ENCODE measurements at places on chromosomes 16 and 17.

DNA sequence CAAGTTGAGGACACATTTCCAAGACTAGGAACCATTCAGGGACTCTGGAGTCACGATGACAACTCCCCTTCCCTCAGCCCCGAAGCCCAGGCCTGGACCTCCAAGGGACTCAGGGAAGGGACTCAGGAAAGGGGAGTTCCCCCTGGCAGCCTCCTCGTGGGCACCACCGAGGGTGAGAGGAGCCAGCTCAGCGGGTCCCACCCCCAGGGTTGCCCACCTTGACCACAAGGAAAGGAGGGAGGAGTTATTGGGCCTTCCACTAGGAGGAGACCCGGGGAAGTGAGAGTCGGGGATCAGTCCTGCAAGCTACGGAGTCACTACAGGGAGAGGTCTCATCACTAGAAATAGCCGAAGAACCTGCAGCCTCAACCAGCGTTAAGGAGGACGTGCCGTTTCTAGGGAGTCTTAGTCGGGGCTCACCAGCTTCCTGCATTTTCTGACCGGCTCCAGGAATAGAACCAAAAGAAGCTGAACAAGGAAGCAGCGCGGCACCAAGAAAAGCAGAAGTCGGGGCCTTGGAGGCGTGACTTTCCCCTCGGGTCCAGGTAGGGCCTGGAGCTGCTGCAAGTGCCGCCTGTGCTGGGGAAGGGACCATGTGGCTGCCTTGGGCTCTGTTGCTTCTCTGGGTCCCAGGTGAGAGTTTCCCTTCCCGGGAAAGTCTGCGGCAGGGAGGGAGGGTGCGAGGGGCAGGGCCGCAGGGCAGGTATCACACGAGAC lies at the start of gene CD300A:
Gene CD300A, plus strand, starts transcription at position 524 of the 717 bp plus-strand sequence. Its CDS starts 70 bp downstream, at position 594.
- ATAC-seq, result no peak

- ATAC-seq, result no peak
These were observed 12.5 kb downstream of the CDH13 start for GRCh38 chr16:82639263-82639662.

- ATAC-seq, result peak; percentile 57
These were observed 428 bp downstream of the SGSM2 start for GRCh38 chr17:2337544-2338314.

- no peak for ATAC-seq
These were observed 27.1 kb downstream of the SLC13A5 start for GRCh38 chr17:6686026-6686425.

DNA sequence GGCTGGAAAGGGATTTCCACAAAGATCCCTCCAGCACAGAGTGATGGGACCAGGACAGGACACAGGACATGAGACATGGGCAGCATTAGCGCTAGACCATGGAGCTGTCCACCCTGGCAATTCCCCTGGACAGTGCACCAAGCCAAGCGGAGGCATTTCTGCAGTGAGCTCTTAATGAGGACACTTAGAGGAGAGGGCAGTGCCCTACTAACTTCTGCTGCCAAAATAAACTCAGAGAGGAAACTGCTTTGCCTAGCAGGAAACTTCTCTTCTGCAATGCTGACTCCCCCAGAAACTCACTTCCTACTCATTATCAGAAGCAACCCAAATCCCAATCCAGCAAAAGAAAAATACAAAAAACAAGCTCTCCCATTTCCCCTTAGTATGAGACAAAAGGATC lies 119.2 kb downstream of the HS3ST2 start:
- ATAC-seq, result no peak

DNA sequence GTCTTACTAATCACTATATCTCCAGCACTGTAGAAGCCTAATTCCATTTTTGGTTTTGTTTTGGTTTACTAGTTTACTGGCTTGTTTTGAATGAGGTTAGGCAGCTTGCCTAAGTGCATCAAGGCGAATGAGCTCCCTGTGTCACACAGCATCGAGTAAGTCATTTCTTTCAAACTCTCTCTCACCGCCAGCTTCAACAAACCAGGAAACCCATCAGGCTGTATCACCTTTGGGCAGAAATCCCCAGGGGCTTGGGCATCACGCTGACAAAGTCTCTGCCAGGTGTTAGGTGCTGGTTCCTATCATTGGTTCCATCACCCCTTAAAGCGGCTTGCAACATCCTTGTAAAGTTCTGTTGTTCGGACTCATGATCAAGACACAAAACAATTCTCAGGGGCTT lies 226.6 kb downstream of the GRIN2A start:
- no peak for ATAC-seq

DNA sequence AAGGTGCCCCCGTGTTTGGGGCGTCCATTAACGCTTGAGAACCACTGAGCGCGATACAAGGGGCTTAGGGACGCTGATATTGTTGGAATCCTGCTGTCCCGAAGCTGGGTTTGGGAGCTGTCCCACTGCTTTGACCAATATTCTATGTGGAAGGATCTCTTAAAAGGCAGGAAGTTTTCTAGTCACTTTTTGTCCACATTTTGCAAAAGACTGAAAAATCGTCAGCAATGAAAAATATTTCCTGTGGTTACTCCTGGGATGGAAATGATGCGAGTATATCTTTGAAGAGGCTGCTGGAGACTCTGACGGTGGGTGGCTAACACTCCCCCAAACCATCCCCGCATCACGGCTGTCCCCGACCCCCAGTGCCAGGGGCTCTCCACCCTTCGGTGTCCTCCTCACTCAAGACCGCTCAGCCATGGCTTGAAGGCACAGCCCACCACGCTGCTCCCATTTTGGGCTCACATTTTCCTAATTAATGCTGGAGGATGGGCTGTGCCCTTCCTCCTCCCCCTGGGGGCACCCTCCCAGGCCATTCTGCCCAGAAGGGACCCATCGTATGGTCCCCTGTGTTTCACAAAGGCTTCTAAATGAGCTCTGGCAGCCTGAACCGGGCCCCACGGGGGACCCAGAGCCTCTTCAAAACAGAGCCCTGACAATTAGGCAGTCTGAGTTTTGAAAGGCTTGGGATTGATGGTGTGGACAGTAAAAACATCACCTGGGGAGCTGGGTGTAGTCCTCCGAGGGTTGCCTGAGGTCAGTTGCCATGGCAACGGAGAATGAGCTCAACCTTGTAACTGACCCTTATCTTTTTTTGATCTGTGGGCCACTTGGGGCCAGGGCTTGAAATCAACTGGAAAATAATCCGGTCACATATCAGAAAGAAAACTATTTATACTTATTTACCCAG lies 158.6 kb downstream of the C16orf78 start:
- ATAC-seq, result no peak

GRCh38 chr17:34384822-34385605 lies 22.0 kb upstream of the CCL1 start:
- no peak for ATAC-seq

DNA sequence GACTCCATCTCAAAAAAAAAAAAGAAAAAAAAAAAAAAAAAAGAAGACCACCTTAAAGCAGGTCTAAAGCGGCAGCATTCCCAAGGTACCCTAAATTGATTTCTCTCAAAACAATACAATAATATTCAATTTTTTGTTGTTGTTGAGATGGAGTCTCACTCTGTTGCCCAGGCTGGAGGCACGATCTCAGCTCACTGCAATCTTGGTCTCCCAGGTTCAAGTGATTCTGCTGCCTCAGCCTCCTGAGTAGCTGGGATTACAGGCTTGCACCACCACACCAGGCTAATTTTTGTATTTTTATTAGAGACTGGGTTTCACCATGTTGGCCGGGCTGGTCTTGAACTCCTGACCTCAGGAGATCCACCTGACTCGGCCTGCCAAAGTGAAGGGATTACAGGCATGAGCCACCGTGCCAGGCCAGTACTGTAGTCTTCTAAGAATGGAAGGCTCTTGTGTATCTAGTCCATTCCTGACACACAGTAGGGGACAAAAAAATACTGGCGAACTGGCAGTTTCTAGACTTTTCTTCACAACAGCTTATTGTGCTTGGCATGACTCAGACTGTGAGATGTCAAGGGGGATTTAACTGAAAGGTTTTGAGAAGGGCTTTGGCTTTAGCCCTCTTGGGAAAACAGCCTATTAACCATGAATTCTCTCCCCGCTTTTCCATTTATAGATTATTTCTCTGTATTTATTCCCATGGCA lies 17.3 kb downstream of the CDR2 start:
- ATAC-seq, result no peak

GRCh38 chr17:2795441-2796163 lies 636 bp upstream of the RAP1GAP2 start:
- ATAC-seq, result no peak

- no peak for ATAC-seq
These were observed 105.7 kb upstream of the PLCG2 start for GRCh38 chr16:81673432-81673831.

GRCh38 chr17:64498308-64499203 lies 1.7 kb upstream of the POLG2 start:
- ATAC-seq, result no peak

- no peak for ATAC-seq
These were observed 2.4 kb downstream of the RAP1GAP2 start for GRCh38 chr17:2798678-2799077.

- ATAC-seq, result no peak
These were observed 20.9 kb downstream of the RNF213 start for GRCh38 chr17:80281516-80281915.

DNA sequence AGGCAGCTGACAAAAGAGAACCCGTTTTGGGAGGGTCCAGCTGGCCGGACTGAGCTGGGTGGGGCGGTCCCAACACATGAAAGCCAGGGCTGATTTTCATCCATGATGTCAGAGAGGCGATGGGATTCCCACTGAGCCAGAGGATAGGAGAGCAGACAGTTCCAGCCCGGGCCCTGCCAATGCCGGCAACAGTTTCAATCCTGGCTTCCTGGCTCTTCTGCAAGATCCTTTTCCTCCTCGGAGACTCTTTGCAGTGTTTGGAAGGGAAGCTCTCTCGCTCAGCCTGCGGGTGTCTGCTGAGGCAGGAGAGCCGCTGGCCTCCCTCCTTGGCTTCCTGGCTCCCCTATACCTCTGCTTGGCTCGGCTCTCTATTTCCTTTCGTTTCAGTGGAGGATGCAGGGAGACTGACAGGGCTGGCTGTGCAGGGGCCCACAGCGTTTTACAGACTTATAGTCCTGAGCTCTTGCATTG lies 145.5 kb upstream of the SOX9 start:
- ATAC-seq, result peak; percentile 53

DNA sequence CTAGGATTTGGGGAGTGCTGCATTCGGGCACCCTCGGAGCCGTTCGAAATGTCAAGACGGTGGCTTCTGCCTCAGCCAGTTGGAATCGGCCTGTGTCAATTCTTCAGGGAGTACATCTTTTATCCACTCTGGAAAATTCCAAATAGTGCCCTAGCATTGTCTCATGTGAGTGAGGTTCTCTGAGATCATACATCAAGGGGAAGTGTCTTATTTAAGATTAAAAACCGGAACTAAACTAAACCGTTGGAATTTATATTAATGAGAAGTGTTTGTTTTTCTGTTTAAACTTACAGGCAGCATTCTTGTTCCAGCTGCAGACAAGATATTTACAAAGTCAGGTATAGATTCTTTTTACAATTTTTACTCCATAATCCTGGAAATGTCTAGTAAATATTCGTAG lies 56.8 kb downstream of the SLC47A1 start:
- no peak for ATAC-seq

Measured in SK-N-SH treated with all-trans-retinoic acid at 6 μM for 48 hours (cell line).